Fibroblast of lung (primary cell): ENCODE measurements at places on chromosomes 5 and 9. TPM values are rescaled to one million over a fixed set of nuclear protein-coding genes. Genes with fewer than 3 reads are reported as not detected.

- no peak for DNase-seq
Measured at GRCh38 chr5:133149345-133149744, 97.5 kb downstream of the HSPA4 start.

- DNase-seq = peak; percentile 79
Measured at GRCh38 chr5:41748631-41749030, 121.6 kb downstream of the OXCT1 start.

DNA sequence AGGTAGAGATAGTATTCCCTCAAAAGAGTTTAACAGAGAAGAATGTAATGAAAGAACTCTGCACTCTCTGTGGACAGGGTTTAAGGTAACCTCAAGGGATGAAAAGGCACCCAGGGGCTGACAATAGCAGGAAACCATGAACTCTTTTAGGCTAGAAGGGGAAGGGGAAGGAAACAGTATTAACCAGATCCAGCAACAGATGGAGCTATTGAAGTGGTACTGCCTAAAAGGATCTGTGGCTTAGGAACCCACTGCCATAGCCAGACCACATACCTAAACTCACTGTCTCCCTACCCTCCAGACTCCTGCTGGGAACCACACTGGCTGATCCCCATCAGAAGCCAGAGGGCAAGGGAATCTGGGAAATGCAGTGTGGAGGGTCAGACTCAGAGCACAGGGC is 35.5 kb downstream of the PLGRKT start:
- no peak for DNase-seq

DNA sequence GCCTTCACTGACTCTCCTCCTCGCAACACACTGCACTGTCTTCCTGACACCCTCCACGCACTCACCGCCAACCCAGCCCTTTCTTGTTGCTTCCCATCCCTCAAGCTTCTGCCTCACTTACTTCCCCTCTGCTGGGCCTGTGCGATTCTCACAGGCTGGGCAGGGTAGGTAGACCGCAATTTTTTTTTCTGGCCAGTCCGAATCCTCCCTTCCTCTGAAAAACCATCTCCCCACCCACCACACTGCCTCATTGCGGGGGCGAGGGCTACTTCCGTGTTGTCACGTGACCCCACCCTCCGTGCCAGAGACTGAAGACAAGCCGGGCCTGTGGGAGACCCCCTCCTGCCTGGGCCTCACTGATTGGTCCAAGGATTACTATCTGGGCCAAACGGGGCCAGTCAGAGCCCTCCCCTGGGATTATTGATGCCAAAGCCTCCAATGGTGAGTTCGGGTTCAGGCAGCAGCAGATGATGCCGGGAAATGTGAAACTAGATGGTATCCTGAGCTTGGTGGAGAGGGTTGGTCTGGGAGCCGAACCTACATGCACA is 73.1 kb downstream of the STK10 start:
- DNase-seq = no peak

- no peak for DNase-seq
Measured at GRCh38 chr5:169636477-169637084, 494 bp upstream of the DOCK2 start.

GRCh38 chr5:166716856-166717492 is 1574.5 kb upstream of the WWC1 start:
- no peak for DNase-seq

- DNase-seq = no peak
Measured at GRCh38 chr5:165119175-165119574, 1613.8 kb downstream of the MAT2B start.

DNA sequence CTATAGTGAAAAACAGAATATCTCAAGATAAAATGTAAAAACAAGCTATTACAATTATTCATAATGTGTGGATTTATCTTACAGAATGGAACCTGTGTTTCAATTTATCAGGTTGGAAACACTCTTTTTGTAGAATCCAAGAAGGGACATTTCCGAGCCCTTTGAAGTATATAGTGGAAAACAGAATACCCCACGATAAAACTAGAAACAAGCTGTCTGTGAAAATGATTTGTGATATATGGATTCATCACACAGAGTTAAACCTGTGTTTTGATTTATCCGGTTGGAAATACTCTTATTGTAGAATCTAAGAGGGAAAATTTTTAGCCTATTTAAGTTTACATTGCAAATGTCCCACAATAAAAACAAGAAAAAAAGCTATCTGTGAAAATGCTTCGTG is 388.2 kb downstream of the PRDM9 start:
- no peak for DNase-seq

DNA sequence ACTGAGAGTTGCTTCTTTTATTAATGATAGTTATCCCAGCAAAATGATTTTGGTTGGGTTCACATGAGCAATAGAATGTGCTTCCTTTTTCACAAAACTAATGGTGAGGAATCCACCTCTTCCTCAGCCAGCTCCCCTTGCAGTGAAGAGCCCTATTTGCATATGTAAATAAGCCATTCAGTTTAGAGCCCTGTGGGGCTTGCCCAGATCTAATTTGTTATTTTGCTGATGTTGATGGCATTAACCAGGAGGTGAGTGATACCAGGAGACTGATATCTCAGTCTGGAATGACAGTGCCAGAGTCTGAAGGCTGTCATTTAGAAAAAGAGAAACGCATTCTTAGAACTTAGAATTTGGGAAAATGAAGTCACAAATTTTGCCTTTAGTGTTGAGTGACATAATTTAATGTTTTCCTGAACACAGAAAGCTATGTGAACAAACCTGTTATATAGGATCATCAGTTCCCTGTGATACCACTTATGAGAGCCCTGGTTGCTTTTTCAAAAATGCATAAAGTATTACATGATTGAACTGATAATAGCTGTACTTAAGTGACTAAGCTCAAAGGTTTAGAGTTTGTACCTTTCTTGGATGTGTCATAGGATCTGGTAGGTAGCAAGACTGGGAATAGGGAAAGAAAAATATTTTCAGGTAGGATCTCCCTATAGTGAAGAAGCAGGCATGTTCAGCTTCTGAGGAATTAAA is 271.6 kb downstream of the MAST4 start:
- DNase-seq = no peak

DNA sequence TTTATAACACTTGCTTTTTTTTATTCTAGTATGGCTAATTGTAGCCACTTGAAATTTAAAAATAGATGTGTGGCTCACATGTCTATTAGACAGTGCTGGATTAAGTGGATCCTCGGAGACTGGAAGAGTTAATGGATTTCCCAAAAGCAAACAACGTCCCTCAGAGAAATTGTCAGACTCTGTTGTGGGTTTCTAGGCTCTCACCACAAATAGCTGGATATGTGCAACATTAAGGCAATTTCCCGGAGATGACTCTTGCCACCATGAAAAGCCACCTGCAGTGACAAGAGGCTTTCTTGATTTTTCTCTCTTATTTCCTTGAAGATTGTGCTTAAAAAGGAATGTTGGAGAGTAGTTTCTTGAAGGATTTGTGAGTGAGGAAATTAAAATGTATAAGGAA is 43.2 kb downstream of the TMEM167A start:
- DNase-seq = no peak

- no peak for DNase-seq
Measured at GRCh38 chr5:165574100-165574499, 2068.7 kb downstream of the MAT2B start.

- peak; percentile 74 for DNase-seq
Measured at GRCh38 chr5:96709152-96709821, 47.1 kb downstream of the CAST start.

GRCh38 chr5:169956756-169957155 is 23.5 kb downstream of the INSYN2B start:
- no peak for DNase-seq

DNA sequence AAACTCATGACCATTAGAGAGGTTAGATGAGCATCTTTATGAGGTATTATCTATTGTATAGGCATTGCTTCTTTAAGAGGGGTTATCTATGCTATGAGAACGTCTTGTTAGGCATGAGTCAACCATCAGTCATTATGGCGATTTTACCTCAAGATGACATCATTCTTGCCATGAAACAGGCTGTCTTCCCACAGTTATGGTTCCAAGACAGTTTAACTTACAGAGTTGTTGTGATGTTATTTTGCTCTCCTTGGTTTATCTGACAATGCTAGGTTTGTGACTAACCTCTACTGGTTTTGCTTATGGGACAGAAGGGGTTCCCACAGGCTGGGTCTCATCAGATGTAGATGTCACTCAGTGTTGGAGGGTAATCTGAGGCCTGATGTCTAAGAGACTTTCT is 1864.7 kb upstream of the ACO1 start:
- no peak for DNase-seq

- no peak for DNase-seq
Measured at GRCh38 chr5:176697267-176697933, 50.1 kb downstream of the TSPAN17 start.

DNA sequence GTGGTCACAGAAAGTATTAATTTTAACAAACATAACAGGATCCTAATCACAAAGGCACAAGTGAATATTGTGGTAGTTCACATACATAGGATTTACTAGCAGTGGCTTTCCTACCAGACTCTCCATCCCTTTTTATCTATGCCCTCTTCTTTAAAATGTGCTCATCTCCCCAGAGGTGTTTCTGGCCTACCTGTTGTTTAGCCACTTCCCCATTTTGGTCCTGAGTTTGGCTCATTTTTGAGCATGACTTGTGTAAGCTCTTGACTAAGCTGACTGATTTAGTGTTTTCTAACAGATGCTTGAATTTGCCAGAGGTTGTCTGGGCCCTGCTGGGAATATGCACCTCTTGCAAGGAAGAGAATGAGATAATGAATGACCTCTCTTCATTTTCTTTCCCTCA is 517.7 kb upstream of the CLINT1 start:
- no peak for DNase-seq

DNA sequence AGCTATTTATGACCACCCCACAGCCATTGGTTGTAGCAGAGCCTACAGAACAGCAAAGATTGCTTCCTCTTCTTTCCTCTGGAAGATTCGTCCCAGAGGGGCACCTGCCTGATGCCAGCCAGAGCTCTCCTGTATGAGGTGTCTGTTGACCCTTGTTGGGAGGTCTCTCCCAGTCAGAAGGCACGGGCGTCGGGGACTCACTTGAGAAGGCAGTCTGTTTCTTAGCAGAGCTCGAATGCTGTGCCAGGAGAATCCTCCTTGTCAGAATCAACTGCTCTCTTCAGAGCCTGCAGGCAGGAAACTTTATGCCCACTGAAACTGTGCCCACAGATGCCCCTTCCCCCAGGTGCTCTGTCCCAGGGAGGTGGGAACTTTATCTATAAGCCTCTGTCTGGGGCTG is 479.5 kb upstream of the IZUMO3 start:
- DNase-seq = no peak

GRCh38 chr9:81132318-81132717 is 557.0 kb downstream of the TLE1 start:
- DNase-seq = no peak

DNA sequence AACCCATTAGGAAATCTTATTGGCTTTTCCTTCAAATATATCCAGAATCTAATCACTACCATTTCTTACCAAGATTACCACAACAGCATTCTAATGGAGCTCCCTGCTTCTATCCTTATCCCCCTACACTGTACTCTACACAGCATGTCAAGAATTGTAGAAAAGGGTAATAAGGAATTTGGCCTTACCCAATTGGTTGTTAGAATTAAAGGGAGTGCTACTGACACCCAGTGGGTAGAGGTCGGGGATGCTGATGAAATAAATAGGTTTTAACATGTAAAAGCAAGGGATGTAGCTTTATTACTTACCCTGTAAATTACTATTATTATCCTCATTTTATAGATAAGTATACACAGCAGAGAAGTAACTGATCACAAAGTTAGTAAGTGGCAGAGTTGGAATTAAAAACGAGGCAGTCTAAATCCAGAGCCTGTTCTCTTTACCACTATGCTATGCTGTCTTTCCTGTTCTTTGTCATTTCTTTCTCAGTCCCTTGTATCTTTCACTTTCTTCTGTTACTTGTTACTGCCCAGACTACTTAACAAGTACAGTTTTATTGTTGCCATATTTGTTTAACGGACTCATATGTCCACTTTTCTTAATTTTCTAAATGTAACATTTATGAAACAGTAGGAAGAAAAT is 10.5 kb downstream of the SLC38A9 start:
- DNase-seq = no peak

GRCh38 chr5:179330186-179330900 is 14.9 kb downstream of the ADAMTS2 start:
- DNase-seq = no peak

- peak; percentile 26 for DNase-seq
Measured at GRCh38 chr9:115167175-115167574, 49.2 kb upstream of the TNC start.

DNA sequence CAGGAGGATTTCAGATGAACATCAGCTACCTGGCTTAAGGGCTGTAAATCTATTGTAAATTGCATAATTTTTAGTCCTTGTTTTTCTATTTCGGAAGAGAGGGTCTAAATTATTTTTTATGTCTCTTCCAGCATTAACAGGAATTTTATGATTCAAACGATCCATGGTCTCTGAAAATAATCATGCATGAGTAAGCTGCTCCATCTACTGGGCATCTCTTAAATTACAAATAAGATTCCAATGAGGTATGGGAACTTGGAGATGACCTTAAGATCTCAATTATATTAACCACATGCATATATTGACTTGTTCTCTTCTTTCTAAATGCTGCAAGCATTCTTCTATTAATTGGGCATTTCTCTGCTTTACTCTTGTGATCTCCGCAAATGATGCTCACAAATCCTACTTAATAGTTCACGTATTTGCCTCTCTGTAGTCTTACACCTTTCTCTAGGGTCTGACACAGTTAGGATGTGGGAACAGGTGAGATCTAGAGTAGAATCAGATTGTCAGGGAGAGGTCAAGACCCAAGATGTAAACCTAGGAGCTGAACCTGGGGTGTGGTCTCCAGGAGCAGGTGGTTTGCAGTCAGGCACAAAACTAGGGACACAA is 86.9 kb downstream of the NUDT12 start:
- DNase-seq = peak; percentile 67

DNA sequence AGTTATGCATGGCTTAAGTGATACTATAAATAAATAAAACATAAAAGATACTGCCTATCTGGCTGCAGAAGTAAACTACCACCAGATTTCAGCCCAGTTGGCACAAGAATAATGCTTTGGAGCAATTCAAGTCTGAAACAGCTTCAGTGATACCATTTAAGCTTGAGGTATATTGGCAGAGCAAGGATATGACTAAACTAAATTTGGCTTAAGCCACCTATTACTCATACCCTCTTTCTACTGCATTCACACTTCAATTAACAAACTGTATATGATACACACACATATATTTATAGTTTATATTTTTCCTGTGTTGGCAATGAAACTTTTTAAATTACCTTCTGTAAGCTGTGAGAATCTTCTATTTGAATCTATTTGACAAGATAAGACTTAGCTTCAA is 431.9 kb downstream of the ANXA1 start:
- peak; percentile 82 for DNase-seq

The FAM169A gene
- total RNA-seq = 0.51 and 1.2 TPM in 2 replicates

The CCDC171 gene
- 4.6 and 4.8 TPM in 2 replicates for total RNA-seq

The PIP5K1B gene
- total RNA-seq = under 0.01 TPM in 2 replicates

The IL3 gene
- total RNA-seq = not detected in 2 replicates

The QRFP gene
- not detected in 2 replicates for total RNA-seq

The STX17 gene
- total RNA-seq = 24.9 and 27.9 TPM in 2 replicates

The SLC24A2 gene
- total RNA-seq = under 0.01 TPM in 2 replicates

The FAT2 gene
- total RNA-seq = under 0.01 TPM in 2 replicates

The FGF18 gene
- 8.0 and 19.3 TPM in 2 replicates for total RNA-seq

The TMC1 gene
- 0.33 TPM in 1 of 2 replicates, not detected in the other for total RNA-seq

The ARID3C gene
- total RNA-seq = under 0.01 and 0.17 TPM in 2 replicates

The SGCD gene
- 21.1 and 67.5 TPM in 2 replicates for total RNA-seq

The ADAMTS19 gene
- total RNA-seq = 0.33 TPM in 1 of 2 replicates, not detected in the other

The NOP16 gene
- 10.3 and 11.1 TPM in 2 replicates for total RNA-seq

The AQP3 gene
- 9.0 and 16.2 TPM in 2 replicates for total RNA-seq

The PCDHGB1 gene
- total RNA-seq = 3.1 and 4.3 TPM in 2 replicates
